Left colon (tissue), 2 donors: ENCODE measurements at places on chromosomes 12 and 14.

GRCh38 chr12:52870361-52871290, 21.8 kb upstream of the KRT78 start:
- DNase-seq = peak; percentile 82

- no peak for DNase-seq
Observed at GRCh38 chr14:33642691-33643244, 308.1 kb downstream of the EGLN3 start.

- no peak for DNase-seq
Observed at GRCh38 chr14:66359500-66359899, 126.7 kb upstream of the CCDC196 start.

DNA sequence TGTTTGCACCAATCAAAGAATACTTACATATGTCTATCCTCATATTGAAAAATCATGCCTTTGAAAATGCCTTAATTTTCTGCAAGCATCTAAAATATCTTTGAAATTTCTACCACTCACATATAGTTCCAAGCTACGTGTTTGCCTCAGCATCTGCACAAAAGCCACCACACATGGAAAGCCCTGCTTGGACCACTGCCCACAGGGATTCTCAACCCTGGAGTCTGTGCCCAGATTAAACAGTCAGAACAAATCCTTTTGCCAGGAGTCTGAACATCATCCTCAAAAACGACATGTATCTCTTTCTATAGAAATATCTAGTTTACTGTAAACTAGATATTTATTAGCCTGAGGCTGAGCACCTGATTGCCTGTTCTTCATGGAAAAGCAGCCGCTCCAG, 32.6 kb downstream of the ARMH4 start:
- no peak for DNase-seq

DNA sequence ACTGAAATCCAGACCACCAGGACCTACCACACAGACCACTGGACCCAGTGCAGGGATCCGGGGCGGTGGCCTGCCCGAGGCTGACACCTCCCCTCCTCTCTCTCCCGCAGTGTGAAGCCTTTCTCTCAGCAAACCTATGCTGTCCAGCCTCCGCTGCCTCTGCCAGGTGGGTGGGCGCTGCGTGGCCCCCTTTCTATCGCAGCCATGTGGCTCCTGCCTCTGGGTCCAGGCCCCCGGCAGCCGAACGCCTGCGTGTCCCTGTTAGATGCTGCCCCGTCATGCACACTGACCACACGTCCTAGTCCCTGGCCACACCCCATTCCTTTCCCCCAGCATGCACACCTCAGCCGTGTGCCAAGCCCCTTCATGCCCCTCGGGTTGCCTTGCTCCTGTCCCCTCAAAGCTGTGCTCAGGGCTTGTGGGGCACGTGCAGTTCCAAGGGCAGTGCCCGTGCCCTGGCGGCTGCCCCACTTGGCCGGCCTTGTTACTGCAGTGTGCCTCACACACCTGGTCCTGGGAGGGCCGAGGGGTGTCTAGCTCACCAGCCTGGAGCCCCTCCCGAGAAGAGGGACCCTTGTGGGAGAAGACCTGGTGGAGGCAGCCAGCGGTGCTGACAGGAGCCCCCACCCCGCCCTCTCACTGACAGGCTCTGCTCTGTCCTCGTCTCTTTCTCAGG, 58.0 kb upstream of the TSPAN9 start:
- no peak for DNase-seq

DNA sequence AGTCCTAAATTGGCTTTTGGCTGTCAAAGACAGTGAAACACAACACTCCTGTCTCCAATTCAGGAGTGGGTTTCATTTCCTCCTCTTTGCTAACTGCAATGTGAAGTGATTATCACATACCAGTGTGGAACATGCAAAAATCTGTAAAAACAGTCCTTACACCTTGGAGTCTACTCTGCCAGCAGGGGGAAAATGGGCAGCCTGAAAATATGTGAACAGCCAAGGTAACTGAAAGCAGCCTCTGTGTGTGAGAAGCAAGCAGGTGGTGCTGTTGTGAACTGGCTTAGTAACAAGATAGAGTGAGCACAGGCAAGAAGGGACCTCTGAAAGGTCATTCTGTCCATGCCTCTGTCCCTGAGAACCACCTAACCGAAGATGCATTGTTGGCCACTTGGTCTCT, 6.0 kb downstream of the PRMT8 start:
- no peak for DNase-seq

GRCh38 chr14:92945959-92946846, 23.3 kb downstream of the CHGA start:
- DNase-seq = peak; percentile 92

- no peak for DNase-seq
Observed at GRCh38 chr14:46887144-46887543, 235.6 kb upstream of the RPL10L start.

GRCh38 chr12:32920506-32921085, 24.0 kb upstream of the PKP2 start:
- DNase-seq = no peak
